ENCODE measurements at places on chromosomes 7 and 10. TPM values are rescaled to one million over a fixed set of nuclear protein-coding genes. Genes with fewer than 3 reads are reported as not detected.

BTBD16 gene
- not detected for total RNA-seq

UTF1 gene
- total RNA-seq = not detected

EMX2 gene
- total RNA-seq = 1.4 TPM

HTR5A gene
- total RNA-seq = 2.5 TPM

SOSTDC1 gene
- 9.7 TPM for total RNA-seq

AGBL3 gene
- 7.4 TPM for total RNA-seq

ARHGEF35 gene
- 1.4 TPM for total RNA-seq

SLC26A3 gene
- not detected for total RNA-seq
